ENCODE measurements at places on chromosomes 7 and 10. TPM values are rescaled to one million over a fixed set of nuclear protein-coding genes. Genes with fewer than 3 reads are reported as not detected.

The VIPR2 gene
- 9.0 TPM for polyA plus RNA-seq

The GAD2 gene
- polyA plus RNA-seq: not detected

The PRR15 gene
- polyA plus RNA-seq: not detected

The CARD11 gene
- 0.29 TPM for polyA plus RNA-seq

The UBTD1 gene
- 11.4 TPM for polyA plus RNA-seq

The KCND2 gene
- polyA plus RNA-seq: 1.0 TPM

The SEMA3D gene
- polyA plus RNA-seq: 9.3 TPM

The CALML3 gene
- polyA plus RNA-seq: 0.16 TPM

The MET gene
- polyA plus RNA-seq: 10.1 TPM

The CCDC172 gene
- not detected for polyA plus RNA-seq

The ERV3-1 gene
- polyA plus RNA-seq: 8.8 TPM

DNA sequence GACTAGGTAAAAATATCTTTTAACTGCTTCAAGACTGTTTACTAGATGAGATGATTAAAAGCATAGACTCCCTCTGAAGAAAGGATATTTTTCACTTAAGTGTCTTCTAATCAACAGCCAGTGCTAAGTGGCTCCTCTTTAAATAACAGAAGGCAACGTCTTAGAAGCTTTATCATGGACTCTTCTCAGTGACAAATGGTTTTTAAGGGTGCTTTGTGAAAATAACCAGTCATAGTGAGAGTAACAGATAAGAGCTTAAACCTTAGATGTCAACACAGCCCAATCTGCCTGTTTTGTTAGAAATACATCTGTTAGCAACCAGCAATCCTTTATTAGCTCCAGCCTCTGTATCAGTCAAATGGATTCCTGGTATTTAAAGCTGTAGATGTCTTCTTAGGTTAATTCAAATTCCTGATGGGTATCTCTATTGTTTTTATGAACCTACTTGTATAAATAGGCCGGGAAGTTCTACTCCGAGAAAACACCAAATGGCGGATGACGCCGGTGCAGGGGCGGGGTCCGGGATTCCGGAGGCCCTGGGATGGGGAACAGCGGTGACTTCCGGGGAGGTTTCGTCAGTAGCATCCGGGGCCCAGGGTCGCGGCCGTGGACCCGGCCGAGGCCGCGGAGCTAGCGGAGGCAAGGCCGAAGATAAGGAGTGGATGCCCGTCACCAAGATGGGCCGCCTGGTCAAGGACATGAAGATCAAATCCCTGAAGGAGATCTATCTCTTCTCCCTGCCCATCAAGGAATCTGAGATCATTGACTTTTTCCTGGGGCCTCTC lies 285.4 kb downstream of the GPR37 start:
- DNase-seq: no peak

GRCh38 chr10:113267619-113268562 lies 285.0 kb upstream of the HABP2 start:
- peak; percentile 22 for DNase-seq

DNA sequence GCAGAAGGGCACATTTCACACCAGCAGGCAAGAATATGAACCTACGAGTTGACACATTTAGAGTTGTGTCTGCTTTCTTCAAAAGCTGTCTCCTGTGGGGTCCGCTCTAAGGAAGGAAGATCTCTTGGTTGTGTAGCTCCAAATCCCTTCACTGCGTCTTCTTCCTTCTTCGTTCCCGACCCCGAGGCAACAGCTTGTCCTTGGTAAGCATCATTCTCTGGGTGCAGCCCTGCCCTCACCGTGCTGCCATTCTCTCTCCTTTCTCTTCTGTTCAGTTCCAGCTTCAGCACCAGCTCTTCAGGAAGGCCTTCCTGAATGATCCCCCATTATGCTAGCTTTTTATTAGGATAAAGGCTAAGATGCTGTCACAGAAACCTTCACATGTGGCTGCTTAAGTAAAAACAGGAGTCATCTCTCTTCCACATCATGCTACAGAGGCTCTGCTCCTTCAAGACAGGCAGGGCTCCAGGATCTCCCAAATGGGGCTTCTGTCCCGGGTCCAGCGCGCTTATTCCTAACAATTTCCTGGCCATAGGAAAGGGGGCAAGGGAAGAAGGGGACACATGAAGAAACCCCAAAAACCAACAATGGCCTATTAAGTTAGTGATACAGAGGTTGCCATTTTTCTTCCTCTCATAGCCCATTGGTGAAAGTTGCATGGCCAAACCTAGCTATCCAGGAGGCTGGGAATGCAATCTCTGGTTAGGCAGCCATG lies 52.2 kb upstream of the SHH start:
- no peak for DNase-seq

DNA sequence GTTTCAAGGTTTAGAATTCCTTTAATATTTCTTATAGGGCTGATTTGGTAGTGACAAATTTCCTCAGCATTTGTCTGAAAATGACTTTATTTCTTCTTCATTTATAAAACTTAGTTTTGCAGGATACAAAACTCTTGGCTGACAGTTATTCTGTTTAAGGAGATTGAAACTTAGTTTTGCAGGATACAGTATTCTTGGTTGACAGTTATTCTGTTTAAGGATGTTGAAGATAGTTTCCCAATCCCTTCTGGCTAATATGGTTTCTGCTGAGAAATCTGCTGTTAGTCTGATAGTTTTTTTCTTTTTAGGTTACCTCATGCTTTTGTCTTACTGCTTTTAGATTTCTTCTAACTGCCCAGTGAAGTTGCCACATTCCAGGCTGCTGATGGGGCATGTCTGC lies 186.8 kb downstream of the ITGB1 start:
- no peak for DNase-seq

GRCh38 chr7:39084349-39084748 lies 106.6 kb downstream of the POU6F2 start:
- DNase-seq: no peak

DNA sequence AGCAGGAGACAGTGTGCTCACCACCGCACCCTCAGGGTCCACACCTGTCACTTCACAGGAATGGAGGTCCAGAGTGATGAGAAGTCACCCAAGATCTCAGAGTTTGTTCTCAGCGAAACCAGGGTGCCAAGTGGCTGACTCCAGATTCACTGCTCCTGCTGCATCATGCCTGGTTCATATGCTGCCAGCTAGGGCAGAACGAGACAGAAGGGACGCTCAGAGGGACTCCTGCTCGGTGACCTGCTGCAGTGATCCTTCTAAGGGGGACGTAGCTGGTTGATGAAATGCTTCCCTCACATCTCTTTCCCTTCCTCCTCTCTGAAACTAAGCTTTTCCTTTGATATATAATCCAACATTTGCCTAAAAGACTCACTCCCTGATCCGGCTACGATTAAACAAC lies 248.5 kb downstream of the SFMBT2 start:
- DNase-seq: no peak

GRCh38 chr7:127589896-127590295 lies 1.7 kb downstream of the ARF5 start:
- no peak for DNase-seq

DNA sequence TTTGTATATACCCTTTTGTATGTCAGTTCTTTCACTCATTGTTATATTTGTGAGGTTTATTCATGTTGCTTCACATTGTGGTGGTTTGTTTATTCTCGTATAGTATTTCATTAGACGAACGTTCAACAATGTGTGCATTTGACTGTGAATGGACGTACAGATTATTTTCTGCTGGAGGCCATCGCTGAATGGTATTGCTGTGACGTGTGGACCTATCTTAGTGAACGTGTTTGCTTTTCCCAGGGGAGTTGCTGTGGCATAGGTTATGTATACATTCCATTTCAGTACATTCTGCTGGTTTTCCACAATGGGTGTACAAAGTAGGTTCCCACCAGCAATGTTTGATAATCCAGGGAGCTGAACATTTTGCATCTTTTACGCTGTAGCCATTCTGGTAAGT lies 31.1 kb upstream of the PLEKHS1 start:
- no peak for DNase-seq

DNA sequence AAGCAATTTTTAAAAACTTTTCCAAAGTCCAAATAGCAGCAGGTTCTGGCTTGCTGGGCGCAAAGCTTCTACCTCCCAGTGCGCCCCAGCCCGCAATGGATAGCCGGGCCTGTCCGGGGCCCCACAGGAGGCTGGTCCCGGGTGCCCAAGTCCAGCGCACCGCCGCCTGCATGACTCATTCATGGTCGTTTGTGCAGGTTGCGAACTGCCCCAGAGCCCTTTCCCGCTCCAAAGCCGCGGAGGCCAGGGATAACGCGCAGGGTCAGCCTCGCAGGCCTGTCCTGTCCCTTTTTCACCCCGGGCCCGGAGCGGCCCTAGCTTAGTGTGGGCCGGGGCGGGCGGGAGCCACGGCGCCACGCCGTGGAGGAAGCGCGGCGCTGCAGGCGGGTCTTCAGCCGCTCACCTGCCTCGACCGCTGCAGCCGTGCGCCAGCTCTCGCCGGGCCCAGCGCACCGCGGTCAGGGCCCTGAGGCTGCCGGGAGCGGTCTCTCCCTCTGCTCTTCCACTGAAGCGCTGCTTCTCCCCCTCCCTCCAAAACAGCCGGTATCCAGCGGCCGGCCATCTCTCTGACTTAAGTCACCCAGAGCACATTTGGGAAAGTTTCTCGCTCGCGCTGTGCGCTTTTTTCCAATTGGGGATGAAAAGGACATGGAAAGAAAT lies 1.7 kb upstream of the EGR2 start:
- peak; percentile 65 for DNase-seq

DNA sequence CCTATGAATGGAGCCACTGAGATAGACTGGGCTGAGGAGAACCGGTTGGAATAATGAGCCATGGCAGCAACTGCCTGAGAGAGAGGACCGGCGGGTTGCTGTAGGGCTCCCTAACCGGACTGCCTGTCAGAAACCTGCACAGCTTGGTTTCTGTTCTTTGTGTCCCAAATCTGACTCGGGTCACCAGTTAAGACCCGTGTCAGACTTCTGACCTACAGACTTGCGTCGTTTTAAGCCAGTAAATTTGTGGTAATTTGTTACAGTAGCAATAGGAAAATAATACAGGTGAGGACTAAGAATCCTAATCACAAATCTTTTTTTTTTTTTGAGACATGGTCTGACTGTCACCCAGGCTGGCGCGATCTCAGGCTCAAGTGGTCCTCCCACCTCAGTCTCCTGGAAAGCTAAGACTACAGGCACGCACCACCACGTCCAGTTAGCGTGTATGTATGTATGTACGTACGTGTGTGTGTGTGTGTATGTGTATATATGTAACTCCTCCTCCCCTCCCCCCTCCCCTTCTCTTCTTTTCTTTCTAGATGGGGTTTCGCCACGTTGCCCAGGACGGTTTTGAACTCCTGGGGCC lies 672 bp upstream of the DDX56 start:
- no peak for DNase-seq

- DNase-seq: no peak
Observed at GRCh38 chr10:103544657-103545310, 51.3 kb downstream of the NEURL1 start.

GRCh38 chr10:59626523-59626869 lies 83.2 kb downstream of the SLC16A9 start:
- DNase-seq: no peak

DNA sequence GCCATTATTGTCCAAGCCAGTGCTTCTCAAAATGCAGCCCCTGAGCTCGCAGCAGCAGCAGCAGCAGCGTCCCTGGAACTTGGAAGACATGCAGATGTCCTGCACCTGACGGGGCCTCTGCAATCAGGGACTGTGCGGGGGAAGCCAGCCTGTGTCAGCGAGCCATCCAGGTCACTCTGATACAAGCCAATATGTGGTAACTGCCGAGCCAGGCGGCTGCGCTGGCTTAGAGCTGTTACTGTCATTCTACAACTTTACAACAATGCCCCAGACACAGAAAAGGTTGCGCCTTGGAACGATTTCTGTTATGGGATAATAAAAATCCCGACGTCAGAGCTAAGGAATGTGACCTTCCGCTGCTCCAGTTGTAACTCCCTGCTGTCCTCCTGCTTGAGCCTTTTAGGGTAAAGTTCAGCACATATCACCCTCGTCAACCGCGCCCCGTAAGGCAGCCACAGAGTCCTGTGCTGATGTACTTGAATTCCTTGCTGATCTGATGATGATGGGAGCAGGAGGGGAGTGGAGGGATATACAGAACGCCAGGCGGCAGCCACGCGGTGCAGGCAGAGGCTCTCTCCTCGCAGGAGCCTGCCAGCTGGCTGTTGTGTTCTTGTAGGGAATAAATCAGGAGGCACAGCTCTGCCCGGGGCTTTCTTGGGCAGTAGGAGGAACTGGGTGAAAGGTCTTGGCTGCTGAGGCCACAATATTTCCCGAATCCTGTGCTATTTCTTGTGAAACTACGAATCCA lies 20.0 kb upstream of the CRYGN start:
- DNase-seq: peak; percentile 80

DNA sequence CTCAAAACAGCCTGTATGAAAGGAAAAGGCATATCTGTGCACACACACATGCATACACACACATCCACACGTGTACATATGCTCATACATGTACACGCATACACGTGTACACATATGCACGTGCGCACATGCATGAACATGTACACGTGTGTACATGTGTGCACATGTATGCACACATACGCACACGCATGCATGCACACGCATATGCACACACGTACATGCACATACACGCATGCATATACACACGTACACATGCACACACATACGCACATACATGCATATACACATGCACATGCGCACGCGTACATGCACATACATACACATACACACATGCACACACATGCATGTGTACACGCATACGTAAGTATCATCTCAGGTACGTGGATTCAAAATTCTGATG lies 19.4 kb downstream of the DIP2C start:
- DNase-seq: no peak

GRCh38 chr10:29595636-29596225 lies 39.0 kb downstream of the SVIL start:
- DNase-seq: no peak

DNA sequence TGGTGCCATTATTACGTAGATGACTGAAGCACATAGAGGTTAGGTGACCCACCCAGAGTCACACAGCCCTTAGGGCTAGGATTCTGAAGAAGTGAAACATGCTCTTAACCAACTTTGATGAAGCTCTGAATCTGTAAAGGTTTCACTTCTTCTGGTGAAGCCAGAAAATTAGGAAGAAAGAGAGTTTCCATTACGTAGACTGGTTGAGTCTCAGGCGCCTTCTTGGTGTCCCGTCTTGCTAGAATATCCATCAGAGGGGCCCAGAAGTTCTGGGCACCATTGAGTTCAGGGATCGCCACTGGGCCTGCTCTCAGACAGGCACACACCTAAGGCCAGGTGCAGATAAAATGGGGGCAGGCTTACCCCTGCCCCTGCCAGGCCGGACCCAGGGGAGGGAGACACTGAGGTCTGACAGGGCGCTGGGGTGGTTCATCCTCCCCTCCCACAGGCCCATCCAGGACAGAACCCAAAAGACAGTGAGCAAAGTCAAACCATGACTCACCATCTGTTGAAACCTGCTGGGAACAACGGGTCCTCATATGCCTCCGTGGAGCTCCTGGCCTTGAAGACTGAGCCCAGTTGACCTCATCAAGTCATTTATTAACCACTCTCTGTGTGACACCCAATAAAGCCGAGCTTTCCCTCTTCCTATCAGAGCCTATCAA lies 33.2 kb downstream of the DRGX start:
- DNase-seq: no peak

- DNase-seq: no peak
Observed at GRCh38 chr7:47508389-47509380, 73.2 kb downstream of the TNS3 start.

- DNase-seq: peak; percentile 69
Observed at GRCh38 chr10:91909117-91909677, at the start of gene FGFBP3. Gene FGFBP3 (minus strand): TSS chr10:91909486. CDS start chr10:91908969, 517 bp downstream.
